ENCODE measurements at places on chromosomes 1 and 21.

DNA sequence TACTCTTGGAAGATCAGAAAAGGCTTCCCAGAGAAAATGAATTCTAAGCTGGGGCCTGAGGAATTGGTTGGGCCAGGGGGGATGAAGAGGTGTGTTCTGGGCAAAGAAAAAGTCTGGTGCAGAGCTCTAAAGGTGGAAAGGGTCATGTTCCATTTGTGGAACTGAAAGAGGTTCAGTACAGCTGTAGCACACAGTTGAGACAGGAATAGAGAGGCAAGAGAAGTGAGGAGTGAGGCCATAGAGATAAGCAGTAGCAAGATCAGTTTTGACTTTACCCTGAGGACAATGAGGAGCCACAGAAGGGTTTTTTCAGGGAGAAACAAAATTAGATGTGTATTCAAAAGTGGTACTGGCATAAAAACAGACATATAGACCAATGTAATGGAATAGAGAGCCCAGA is 30.3 kb upstream of the MUTYH start:
- DNase-seq = no peak

DNA sequence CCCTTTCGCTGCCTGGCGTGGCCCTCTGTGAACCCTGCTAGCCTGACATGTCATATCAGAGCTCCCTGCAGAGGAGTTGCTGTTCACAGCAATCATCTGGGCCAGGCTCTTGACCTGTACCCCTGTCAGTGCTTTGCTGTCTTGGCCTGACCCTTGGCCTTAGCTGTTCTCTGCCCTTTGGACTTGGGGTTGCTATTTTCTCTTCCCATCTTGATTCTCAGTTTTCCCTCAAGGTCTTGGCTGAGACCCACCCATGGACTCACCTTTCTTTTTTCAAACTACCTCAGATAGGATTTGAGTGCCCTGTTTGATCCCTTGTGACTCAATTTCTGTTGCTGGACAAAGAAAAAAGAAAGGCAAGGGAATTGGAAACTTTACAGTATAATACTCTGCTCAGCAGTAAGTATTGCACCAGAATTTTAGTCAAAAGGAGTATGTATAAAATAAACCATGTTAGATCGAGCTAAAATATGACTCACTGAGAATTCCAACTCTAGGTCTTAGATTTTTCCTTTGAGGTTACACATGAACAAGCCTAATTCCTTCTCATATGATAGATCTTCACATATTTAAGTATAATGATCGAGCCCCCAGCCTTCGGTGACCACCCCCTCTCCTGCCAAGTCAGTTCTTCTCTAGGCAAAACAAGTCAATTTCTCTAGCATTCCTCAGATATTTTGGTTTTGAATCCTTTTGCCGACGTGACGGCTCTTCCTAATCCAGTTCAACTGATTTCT is 110.5 kb downstream of the NGF start:
- DNase-seq = no peak

- DNase-seq = no peak
Observed at GRCh38 chr1:158391099-158391498, 8.2 kb downstream of the OR10T2 start.

DNA sequence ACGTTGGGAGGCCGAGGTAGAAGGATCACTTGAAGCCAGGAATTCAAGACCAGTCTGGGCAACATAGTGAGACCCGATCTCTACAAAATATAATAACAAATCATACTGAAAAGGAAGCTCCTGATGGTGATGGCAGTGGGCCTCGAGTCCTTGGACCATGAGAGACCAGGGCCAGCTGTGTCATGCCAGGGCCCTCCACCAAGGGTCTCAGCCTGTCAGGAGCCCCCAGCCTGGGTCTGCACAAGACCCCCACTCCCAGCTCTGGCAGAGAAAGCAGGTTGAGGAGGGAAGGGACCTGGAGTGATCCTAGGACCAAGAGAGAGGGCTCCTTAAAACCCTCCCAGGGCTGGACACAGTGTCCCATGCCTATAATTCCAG is 6.7 kb upstream of the CTRC start:
- DNase-seq = no peak

DNA sequence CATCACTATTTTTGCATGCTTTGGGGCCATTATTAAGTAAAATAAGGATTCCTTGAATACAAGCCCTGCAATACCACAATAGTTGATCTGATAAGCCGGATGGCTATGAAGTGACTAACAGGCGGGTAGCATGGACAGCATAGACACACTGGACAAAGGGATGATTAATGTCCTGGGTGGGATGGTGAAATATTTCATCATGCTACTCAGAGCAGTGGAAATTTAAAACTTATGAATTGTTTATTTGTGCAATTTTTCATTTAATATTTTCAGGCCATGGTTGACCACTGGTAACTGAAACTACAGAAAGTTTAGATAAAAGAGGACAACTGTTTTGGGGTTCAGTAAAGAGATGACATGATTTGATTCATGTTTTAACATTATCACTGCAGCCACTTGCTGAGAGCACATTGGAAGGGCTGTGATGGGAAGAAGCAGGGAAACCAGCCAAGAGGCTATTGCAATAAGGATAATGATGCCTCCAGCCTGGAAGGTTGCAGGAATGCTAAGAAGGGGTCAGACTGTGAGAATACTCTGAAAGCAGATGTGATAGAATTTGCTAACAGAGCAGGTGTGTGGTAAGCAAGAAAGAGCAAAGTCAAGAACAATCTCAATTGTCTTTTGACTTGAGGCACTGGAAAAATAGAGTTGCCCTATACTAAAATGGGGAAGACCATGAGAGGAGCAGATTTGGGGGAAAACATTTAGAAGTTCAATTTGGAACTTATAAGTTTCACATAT is 62.5 kb upstream of the TNFSF4 start:
- DNase-seq = no peak

DNA sequence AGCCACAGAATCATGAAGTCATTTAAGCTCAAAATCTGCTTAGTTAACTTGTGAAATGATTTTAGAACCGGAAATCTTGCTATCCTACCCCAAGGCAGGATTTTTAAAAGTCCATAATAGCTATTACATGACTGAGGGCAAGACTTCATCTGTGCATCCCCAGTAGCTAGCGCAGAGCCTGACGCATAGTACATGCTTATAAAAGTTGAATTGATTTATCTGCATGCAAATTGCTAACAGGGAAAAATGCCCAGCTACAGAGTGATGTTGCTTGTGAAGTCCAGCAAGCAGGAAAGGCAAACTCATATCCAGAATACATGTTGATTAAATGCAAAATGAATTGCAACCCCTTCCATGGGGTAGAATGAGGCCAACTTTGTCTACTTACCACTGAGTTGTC is 8.1 kb upstream of the MAP1LC3C start:
- DNase-seq = no peak

DNA sequence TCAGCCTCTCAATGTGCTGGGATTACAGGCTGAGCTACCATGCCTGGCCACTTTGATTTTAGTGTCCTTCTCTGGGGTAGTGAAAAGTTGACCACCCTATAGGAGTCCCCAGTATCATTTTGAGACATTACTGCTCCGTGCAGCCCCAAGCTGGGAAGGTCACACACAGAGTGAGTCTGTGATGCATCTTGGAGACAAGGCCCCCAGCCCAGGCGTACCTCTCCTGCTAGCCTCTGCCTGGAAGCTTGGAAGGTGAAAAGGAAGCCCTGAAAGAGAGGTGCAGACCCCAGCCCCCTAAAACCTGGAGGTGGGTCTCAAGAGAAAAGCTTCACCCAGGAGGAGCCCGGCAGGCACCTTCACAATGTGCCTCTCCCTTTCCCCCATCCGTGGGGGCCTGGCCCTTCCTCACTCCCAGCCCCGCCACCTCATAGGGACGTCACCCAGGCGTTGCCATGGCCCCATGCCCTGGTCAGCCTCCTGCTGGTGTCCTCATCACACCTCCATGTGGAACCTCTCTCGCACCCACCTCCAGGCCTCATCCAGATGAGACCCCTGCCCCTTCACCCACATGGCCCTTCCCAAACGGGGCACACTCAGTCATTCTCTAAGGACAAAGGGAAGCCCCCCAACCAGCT is 5.6 kb upstream of the ARF1 start:
- no peak for DNase-seq

DNA sequence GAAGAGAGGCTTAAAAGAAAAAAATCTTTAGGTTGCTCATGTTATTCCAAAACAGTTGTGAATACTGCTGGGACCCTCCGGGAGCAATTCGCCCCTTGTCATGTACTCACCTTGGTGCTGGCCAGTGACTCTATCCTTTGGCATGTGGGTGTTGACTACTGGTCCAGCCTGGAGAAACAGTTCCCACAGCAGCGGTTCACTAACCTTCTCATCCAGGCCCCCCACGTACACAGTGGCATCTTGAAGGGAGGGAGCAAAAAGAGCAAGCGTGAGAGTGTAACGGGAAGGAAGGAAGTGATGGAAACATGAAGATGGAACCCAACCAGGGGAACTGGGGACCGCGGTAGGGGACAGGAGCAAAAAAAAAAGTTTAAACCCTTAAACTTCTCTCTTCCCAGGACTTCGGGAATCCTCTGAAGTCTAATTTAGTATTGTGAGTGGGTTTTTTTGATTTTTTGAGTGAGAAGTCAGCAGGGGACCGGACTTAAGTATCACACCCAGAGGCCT is 494 bp downstream of the SF3B4 start:
- DNase-seq = no peak

DNA sequence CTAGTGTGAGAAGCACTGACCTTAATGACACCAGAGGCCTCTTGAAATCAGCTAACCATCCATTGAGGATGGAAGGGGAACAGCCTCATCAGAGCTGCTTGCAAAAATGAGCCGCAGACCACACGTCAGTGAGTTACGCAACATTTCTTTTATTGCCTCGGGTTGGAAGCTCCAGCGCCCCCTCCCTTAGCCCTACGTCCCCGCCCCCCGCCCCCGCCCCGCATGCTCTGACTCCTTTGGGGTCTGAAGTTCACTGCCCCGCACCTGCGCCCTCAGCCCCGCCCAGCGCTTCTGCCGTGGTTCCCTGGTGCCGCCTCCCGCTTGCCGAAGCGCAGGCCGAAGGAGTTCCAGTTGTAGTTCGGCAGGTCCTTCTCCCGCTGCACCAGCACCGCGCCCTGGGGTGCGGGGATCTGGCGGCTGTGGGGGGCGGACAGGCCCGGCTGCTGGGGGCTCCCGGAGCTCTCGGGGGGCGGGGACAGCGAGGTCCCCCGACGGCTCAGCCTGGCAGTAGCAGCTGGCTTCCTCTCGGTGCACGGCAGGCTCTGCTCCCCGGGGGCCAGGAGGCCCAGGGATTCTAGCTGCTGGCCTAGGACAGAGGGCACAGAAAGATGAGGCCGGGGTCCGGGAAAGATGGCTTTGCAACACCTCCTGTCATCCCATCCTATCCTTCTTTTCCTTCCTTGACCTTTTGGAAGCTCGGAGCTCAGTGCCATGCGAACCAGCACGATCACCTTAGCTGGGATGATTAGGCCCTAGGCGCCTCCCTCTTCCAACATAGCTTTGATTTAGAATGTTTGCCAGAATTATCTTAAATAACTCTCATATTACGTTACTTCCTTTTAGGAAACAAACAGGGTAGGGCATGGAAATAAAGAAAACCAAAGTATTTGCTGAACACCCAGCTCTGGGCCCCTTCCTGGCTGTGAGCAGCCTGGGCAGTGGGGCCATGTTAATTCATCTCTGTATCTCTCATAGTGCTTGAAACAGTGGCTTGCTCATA is 5.8 kb downstream of the KISS1 start:
- no peak for DNase-seq

- no peak for DNase-seq
Observed at GRCh38 chr1:116164150-116164549, 53.0 kb downstream of the MAB21L3 start.

GRCh38 chr1:57222801-57223200 is 201.1 kb downstream of the DAB1 start:
- DNase-seq = no peak

DNA sequence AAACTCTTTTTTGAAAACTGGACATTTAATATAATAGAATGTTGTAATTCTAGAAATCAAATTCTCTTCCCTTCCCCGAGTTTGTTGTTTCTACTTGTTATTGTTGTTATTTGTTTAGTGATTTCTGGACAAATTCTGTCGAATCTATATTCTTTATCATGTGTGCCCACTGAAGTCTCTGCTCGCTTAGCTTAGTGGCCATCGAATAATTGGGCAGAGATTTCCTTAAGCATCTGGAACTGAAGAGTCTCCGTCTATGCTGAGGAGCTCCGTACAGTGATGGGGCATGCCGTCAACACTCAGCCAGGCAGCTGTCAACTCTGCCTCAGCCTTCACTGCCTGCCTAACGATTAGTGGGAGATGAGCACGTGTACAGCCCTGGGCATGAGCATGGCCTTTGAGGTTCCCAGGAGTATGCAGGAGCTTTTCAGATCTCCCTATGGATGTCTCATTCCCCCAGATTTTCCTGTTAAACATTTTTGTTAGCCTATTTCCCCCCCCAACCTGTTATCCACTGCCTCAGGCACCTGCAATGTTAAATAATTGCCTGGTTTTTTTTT is 66.8 kb downstream of the SLX9 start:
- DNase-seq = no peak

- DNase-seq = no peak
Observed at GRCh38 chr1:232273011-232273410, 356.9 kb downstream of the SIPA1L2 start.

GRCh38 chr1:231499148-231499763 is 29.2 kb upstream of the TSNAX start:
- DNase-seq = no peak

DNA sequence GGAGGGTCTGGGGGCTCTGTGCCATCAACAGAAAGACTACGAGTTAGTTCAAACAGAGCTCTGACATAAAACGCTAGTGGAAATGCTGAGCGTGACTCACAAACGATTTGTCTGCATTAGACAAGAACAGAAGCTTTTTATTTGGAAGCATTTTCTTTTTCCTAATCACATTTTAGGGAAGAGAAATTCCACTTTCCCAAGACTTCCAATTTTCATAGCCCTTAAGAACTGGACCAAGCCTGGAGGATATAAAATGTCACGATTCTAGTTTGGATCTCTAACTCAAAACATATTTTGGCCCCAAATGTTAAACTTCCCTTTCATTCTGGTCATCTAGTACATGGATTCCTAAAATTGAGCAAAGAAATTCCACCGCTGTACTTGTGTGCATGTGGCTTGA is 320.0 kb downstream of the PCP4 start:
- DNase-seq = no peak

- DNase-seq = no peak
Observed at GRCh38 chr1:156074661-156075060, 7.6 kb downstream of the MEX3A start.

DNA sequence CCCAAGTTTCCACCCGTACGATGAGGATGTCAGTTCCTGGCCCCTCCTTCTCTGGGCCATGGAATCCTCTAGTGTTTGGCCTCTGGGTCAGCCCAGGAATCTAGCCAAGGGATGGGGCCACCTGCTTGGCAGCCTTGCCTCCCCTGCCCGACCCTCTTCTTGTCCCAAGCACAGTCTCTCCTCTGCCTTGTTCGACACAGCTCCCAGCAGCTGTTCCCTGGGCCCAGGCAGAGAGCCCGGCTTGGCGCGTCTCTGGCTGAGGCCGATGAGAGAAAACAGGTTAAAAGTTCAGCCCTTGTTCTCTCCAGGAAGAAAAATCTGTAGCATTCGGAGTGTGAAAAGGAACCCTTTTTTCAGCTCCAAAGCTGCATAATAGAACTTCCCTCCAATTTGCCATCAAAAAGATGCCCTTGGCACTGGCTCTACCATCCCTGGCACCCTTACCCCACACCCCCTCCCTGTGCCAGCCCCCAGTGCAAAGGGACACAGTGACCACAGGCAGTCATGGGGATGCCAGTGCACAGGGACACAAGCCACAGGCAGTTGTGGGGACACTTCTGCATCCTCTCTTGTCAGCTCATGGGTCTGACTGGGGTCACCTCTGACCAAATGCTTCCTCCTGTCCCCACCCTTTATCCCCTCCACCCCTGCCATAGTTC is 68.4 kb downstream of the EPHB2 start:
- DNase-seq = no peak
